Activated naive CD8-positive, alpha-beta T cell treated with anti-CD3 and anti-CD28 coated beads, Interleukin-2, amount 50 U/mL, for 24 hours (primary cell): ENCODE measurements at places on chromosomes 2 and 18.

DNA sequence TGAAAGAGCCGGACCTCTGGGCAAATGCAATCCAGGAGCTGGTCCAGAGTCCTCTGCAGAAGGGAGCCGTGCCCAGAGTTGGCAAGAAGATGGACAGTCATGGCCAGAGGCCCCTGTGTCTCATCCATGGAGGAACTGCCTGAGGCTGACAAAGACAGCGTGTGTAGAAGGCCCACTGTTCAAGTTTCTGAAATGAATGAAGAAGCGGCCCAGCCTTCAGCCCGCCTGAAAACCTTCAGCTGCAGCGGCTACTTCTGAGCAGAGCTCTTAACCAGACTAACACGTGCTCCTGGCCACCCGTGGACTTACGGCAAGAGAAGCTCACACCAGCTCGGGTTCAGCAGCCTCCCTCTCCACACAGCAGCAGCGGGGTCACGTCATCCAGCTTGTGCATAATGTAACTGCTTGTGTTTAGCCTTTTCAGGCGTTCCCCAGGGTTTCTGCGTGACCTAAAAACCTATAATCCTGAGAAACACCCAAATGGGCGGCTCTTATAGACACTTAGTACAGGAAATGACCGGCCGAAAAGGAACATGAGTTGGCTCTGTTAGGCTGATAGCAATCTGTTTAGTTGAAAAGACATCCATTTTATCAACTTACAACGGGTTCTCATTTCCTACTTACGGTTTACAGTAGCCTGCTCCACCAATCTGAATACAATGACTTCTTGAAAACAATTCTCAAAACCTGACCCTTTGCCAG lies at the start of gene FAM124B:
Gene FAM124B (minus strand): TSS at position 467 of the 702 bp plus-strand sequence. CDS start 339 bp downstream, at position 128.
- peak; percentile 39 for DNase-seq

DNA sequence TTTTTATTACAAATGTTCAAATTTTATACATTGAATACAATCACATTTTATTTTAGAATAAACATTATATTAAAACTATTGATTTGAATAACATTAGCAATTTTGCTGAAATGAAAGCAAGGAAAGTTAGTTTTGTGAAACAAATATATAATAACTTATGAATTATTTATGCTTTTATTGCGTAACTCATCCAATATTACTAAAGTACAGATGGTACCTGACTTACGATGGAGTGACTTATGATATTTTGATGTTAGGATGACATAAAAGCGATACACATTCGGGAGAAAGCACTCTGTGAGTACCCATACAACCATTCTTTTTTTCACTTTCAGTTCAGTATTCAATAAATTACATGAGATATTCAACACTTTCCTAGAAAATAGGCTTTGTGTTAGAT lies 26.5 kb downstream of the GPR39 start:
- no peak for DNase-seq

DNA sequence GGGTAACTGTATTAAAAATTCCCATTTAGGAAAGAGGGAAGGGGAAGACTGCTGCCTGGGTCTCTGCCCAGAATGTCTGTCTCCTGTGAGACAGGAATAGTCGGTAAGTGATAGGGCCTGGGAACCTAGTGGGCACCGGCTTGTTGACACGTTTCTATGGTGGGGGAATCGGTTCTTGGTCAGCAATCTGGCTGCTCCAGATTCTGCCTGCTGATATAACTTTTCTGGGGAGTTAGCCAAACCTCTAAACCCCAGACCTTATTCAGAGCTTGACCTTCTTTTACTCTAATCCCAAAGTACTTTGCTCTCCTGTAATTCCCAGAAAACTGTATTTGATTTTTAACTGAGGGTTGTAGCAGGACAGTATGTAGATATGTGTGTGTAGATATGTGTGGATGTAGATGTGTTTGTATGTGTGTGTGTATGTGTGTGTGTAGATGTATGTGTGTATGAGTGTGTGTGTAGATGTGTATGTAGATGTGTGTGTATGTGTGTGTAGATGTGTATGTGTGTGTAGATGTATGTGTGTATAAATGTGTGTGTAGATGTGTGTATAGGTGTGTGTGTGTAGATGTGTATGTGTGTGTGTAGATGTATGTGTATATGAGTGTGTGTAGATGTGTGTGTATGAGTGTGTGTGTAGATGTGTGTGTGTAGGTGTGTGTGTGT lies 61.8 kb upstream of the TXNDC2 start:
- DNase-seq: no peak

DNA sequence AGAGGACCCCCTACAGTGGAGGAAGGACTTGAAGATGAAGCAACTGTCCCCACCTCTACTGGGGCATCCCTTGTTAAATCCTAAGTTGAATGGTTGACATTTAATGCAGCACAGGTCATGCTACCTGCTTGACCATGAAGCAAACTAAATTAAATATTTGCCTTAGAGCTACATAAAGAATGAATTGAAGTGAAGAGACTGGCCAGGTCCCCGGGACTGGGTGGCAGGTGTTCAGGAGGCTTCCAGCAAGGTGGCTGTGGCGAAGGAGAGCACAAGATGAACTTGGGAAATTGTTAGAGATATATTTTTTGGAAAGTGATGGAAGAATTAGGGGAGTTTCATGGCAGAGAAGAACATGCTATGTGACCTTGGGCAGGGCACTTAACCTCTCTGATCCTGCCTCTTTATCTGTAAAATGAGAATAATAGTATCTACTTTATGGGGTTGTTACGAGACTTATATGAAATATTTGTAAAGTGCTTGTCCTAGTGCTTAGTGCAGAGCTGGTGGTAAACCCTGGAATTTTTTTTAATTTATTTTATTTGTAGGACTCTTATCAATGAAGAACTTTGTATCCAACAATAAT lies 37.3 kb downstream of the EFR3B start:
- DNase-seq: no peak

DNA sequence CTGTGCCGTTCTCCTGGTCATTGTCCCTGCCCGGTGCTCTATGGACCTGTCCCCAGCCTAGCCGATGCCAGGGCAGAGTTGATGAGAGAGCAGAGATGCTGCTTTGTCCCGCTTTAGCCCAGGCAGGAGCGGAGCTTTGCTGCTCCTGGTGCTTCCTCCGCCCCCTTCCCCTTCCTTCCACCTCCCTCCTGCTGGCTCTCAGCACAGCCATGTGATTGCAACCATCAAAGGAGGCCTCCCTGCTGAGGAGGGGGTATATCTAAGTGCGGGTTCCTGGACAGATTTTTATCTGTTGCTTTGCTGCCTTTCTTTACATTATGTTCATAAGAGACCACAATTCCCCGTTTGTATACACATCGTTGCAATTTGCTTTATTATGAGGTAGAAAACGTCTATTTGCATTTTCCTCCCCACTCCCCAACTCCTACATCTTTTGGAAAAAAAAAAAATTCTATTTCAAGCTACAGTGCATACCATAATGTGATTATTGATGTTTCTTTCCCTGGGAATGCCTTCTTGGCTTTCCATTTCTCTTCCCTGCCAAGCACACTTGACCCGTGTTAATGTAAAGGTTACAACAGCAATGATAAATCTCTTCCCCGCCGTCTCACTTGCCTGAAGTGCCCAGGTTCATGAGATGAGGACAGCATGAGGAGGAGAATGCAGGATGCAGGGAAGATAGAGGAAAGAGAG lies 25.4 kb downstream of the ALPK2 start:
- DNase-seq: no peak

- no peak for DNase-seq
Measured at GRCh38 chr2:207467716-207468347, 61.9 kb upstream of the CREB1 start.
